ENCODE measurements at places on chromosomes 6 and 20.

GRCh38 chr6:76992553-76992952, 470.7 kb downstream of the HTR1B start:
- DNase-seq = no peak

- DNase-seq = no peak
Measured at GRCh38 chr6:110114004-110114403, 65.5 kb downstream of the WASF1 start.

GRCh38 chr6:43913375-43914271, 143.6 kb downstream of the VEGFA start:
- no peak for DNase-seq

GRCh38 chr6:163790266-163790840, 375.8 kb downstream of the QKI start:
- no peak for DNase-seq

DNA sequence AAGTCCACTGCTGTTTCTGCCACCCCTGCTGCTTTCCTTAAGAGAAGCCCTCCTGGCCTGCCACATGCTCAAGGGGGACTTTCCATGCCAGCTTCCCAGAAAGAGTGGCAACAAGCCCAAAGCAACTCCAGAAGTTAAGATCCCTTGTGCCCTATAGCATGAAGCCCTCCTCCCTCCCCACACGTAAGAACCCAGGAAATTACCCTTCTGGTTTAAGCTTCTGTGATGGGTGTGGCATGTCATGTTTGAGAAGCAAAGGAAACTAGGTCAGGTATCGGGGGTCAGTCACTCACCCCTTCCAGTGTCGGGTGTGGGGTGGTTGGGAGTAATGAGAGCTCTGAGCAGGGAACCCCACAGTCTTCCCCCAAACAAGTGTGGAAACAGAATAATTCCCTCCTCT, 196.1 kb downstream of the LRFN2 start:
- no peak for DNase-seq

DNA sequence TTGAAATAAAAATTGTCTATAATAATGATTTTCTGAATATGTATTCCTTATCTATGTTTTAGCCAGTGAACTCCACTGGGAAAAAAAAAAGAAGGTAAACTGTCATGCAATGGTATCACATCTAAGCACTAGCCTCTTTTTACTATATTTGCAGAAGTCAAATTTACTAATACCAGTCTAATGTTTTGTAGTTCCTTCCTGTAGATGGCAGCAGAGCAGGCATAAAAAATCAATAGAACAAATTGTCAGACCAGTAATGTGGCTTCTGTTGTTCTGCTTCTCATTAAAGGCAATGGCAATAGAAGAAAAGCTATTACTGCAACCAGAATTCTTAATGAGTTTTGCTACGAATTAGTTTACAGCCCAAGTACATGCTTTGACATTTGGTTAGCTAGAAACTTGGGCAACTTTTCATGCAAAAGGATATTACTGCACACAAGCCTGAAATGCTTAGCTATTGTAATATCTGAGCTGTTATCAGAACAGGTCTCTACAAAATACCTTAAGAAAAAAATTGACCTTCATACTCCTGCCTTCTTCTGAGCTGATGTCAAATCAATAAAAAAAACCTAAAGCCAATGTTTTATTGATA, 476.9 kb downstream of the KHDRBS2 start:
- peak; percentile 6 for DNase-seq

DNA sequence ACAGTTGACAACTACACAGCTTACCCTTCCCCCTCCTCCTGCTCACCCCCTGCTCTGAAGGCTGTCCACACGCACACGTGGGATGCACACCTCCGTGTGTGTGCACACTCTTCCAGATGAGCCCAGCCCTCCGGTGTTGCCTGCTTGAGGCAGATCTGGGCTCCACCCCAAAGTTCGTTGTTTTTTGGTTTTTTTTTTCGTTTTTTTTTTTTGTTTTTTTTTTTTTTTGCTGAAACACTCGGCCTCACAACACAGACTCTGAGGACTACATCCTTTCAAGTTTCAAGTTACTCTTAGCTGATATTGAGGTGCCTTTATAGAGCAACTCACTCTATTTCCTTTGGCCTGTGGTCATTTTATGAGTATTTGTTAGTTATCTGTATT, 88.2 kb downstream of the RREB1 start:
- DNase-seq = no peak

GRCh38 chr20:9137001-9137400, 68.1 kb downstream of the PLCB4 start:
- no peak for DNase-seq

GRCh38 chr6:122322824-122323223, 76.6 kb upstream of the HSF2 start:
- no peak for DNase-seq

DNA sequence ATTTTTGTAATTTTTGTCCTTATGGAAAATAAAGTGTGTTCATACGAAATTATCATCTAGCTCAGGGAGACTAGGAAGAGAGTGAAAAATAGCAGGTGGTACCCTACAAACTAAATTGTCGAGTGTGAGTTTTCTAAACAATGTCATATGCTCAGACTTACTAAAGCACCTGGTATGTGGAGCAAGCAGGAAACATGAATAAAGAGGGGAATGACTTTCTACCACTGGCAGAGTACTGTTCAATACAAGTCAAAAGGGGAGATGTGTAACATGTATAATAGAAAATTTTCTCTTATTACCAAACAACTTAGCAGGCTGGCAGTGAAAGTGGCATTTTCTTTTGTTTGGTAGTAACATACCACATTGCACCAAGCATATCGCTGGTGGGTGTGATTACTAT, 36.1 kb downstream of the CTNNBL1 start:
- DNase-seq = no peak

DNA sequence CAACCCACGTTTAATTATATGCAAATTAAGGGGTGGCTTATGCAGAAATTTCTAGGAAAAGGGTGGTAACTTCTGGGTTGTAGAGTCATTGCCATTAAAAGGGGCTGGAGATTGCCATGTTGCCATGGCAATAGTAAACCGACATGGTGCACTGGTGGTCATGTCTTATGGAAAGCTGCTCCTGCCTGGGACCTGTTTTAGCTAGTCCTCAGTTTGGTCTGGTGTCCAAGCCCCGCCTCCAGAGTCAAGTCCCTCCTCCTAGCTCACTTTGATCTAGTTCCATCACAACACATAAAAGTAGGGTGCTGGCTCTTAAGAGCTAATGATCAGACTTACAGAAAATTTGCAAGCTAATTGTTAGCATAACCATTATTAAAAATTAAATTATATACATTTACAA, 5.3 kb downstream of the SLC22A2 start:
- no peak for DNase-seq

DNA sequence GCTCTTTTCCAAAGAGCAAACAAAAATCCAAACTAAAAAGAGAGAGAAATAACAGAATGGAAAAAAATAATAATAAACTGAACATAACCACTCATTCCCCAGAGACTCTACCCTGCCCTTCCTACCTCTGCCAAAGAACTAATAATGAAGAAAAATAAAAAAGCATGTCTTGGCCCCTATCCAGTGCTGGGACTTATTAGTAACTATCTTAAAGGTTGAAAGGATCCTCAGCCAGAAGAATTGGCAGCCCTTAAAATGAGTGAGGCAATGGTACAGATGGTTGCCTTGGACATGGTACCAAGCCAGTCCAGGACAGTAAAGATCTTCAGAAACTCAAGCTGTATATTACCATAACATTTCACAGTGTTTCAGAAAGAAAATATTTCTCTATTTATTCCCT, 279.3 kb downstream of the HACE1 start:
- DNase-seq = no peak

- peak; percentile 74 for DNase-seq
Measured at GRCh38 chr6:36692220-36692619, 5.4 kb upstream of the RAB44 start.

DNA sequence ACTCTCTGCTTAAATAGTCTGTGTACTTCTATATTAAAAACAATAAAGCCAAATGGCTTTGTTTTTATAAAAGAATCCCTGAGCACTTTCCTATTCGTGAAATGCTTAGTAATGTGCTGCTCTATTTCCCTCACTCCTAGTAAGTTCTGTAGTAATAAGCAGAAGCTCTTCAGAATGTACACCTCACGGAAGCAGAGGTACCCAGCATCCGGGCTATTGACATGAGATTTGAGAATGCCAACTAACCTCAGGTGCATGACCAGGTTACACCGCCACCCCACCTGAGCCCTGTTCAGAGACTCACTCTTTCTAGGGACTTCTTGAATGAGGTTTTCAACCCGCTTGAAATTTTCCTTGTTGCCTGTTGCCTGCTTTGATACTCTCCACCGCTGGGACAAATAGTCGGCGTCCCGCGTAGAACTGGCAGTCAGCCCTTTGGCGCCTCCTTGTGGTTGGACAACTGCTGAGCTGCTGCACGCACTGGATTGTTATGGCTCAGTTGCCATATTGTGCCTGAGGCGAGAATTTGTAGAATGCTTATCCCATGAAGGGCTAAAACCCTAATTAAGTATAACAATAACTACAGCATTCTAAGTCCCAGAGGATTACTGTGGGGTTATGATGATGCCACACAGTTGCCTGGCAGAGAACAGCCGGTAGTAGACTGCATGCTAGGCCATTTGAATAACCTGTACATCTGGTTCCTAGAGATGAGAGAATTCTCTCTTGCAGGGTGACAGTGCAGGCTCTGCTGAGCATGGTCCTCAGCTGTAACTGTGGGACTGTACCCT, 95.4 kb downstream of the KHDC1L start:
- DNase-seq = peak; percentile 70

- DNase-seq = no peak
Measured at GRCh38 chr6:128118401-128118800, 217.5 kb upstream of the THEMIS start.

DNA sequence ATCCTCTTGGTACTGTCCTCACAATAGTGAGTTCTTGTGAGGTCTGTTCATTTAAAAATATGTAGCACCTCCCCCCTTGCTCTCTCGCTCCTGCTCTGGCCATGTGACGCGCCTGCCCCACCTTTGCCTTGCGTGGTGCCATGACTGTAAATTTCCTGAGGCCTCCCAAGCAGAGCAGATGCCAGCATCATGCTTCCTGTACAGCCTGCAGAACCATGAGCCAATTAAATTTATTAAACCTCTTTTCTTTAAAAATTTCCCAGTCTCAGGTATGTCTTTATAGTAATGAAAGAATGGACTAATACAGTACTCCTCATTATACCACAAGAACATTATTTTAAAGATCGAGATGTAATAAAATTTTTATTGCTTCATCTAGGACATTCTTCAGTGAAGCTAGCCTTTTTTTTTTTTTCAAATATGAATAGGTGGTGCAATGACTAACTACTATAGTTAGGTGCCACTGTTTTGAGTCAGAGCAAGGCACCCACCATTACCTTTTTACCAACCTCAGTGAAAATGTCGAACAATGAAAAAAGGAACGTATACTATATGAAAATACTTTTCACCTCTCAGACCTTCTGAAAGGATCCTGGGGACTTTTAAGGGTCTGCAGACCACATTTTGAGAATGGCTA, 191.1 kb upstream of the SGK1 start:
- no peak for DNase-seq

- no peak for DNase-seq
Measured at GRCh38 chr6:27862396-27863066, 49.7 kb downstream of the OR2B2 start.

DNA sequence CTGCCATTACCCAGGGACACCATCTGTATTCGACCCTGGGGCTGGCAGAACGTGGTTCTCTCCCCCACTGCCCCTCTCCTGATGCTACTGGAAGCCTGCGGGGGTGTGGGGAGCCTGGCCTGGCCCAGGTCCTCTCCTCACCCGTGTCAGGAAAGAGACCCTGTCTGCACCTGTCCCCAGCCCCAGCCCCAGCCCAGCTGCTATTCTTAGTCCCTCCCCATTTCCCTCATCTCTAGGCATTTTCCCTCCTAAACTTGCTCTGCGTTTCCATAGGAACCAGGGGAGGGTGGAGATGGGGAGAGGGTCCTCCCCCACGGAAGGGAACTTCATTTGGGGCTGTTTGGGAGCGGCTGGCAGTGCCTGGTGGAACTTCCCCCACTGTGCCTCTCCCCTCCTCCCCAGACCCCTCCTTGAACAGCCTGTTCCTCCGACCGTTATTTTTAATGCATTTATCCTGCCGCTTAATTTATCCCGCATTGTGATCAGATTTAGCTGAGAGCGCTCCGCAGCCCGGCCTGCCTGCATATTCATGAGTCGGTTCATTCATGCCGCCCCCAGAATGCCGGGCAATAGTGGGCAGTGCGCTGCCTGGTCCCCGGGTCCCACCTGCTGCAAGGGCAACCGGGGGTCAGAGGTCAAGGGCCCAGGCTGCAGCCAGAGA, 31.8 kb upstream of the DLGAP4 start:
- no peak for DNase-seq

GRCh38 chr20:16777126-16777525, 29.0 kb downstream of the OTOR start:
- DNase-seq = no peak

DNA sequence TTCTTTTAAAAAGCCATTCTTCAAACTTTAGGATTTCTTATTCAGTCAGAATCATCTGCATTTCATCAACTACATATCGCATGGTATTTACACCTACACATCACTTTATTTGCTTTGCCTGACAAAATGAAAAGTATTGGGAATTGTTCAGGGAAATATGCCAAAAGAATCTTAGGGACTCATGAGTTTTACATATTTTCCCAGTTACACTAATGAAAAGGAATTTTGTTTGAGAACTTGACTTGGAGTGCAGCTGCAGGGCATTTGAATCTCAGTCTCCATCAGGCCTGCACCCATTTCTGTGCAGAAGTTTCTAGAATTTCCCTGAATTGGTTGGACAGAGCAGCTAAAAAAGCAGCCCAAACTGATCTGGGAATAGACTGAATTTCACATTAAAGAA, 65.3 kb downstream of the MTHFD1L start:
- no peak for DNase-seq
